ENCODE measurements at places on chromosomes 2 and 18.

GRCh38 chr2:240529344-240529999 lies 28.3 kb downstream of the ANKMY1 start:
- DNase-seq: no peak

DNA sequence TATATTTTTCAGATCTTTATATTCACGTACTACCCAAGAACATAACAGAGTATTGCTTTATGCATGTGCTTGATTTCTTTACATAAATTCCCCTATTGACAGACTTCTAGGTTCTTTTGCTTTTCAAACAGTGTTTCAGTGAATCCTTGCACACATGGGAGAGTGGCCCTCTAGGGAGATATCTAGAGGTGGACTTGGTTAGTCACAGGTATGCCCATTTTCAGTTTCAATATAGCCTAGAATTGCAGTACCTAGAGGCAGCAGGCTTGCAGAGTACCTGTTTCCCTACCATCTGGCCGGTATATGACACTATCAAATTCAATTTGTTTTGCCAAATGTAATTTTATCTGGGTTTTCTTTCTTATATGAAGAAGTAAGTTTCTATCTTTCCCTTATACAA lies 36.8 kb downstream of the EML6 start:
- no peak for DNase-seq

DNA sequence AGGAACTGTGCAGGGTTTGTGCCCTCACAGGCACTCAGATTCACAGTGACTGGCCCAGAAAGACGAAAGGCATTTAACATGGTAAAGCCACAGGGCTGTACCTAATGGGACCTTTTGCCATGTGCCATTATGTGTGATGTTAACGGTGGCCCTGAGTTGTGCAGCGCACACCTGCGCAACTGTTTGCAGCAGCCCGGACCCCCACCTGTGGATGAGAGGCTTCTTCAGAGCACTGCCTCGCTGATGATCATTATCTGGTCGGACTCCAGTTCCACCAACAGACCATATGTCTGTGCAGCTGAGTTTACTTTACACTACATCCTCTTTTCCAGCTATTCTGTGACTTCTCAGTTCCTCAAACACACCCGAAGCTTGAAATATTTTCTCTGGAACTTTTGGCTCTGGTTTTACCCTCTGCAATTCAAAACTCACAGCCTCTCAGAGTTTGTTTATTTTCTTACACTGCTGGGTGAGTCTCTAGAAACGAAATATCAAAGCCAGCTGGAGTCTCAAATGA lies 35.6 kb upstream of the UBE2F start:
- no peak for DNase-seq

GRCh38 chr2:102114290-102114721 lies 28.2 kb upstream of the IL1R1 start:
- no peak for DNase-seq

DNA sequence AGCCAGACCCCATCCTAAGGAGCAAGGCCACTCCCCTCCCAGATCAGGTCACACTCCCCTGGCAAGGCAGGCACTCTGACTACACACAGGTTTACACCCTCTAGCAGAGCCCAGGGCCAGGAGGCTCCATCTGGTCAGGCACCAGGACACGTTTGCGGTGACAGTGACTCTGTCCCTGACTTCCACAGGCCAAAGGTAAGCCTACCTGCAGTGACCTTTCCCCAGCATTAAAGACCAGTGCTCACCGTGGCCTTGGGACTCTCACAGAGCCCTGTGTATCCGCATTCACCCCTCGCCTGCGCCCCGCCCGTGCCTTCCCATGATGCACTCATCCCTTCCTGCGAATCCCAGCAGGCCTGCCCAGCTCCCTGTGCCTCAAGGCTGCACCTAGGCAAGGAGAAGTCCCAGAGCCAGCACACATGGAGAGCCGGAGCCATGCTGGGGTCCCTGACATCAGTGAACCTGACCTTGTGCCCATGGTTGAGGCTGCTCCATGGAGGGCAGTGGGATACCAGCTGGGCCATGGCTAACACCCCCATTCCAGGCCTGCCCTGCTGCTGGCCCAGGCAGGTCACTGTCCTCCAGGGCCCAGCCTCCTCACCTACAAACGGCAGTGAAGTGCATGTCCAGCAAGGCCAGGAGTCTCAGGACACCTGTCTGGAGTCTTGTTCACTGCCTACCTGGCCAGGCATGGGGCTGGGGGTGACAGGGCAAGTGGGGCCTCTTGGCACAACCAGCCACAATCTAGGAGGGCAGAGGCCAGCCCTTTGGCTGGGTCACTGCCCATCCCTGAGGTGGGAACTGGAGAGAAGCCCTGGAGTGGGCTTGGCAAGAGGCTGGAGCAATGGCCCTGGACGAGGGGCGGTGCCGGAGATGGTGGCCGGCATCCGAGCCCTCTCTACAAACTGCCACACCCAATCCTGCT lies 3.0 kb downstream of the NEURL3 start:
- no peak for DNase-seq

DNA sequence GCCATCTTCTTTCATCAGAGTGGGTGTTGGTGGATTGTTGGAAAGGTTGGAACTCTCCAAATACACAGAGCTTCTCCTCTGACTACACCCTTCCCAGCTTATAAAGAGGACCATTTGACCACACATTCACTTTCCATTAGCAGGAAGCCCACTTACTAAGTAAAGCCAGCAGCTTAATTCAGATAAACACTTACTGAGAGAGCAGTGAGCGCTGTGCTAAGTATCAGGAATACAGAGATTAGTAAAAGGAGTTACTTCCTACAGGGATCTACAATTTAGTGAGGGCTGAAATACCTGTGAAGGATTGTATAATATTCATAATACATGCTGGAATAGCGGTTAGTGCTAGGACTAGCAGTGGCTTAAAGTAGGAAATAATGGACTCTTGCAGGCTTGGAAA lies 343.0 kb downstream of the NYAP2 start:
- DNase-seq: no peak

GRCh38 chr2:23548143-23548769 lies 163.3 kb downstream of the KLHL29 start:
- DNase-seq: no peak

GRCh38 chr2:201574766-201575165 lies 68.5 kb downstream of the TMEM237 start:
- no peak for DNase-seq

DNA sequence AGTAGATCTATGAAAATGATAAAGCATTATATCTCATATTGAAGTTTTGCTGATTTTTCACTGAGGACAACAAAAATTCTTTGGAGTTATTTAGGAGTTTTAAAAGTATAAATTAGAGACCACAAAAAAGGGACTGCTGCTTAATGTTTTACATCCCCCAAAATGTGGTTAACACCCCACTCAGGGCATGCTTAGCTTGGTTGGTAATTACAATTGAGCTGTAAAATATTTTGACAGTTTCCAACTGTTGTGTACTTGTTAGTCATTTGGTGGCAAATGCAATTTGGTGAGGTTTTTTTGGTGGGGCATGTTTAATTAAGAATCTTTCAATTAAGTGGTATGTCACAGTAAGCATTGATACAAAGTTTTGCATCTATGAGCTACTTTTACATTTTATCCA lies 137.3 kb upstream of the OTX1 start:
- no peak for DNase-seq

DNA sequence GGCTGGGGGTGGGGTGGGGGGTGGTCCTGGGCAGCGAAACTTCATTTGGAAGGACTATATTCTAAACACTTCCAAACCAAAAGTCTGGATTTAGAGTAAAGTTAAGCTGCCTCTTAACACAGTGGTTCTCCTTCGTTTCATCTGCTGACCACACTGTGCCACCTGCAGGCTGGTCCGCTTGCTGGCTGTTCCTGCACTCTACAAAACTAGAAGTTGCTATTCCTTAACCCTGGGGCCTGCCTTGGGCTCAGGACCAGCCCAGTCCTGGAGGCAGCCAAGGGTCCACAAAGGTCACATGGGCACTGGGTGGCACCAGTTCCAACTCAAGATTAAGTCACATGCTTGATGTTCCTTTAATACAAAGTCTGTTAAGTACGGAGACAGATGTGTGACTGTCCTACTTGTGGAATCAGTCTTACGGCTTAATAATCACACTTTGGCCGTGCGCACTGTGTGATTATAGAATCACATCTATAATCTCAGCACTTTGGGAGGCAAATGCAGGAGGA lies 195.4 kb downstream of the FAM210A start:
- no peak for DNase-seq

DNA sequence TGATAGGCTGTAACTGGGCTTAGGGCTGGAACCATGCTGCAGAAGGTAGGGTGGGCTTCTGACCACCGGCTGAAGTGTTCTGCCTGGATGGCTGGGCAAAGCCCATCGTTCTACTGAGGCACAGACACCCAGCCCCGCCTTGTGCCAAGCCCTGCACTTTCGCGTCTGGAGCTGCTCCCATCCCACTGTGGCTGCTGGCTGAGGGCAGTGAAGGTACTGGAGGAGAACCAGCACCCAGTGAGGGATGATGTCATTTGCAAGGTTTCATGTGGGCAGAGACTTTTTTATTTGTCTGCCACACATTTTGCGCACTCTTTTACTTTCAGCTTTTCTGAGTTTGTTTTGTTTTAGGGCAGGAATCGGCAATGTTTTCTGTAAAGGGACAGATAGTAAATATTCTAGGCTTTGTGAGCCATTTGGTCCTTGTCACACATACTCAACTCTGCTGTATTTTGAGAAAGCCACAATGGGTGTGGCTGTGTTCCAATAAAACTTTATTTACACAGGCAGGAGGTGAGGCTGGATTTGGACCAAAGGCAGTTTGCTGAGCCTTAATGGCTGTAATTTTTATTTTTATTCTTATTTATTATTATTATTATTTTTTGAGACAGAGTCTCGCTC lies 85.6 kb downstream of the ASB1 start:
- DNase-seq: no peak

DNA sequence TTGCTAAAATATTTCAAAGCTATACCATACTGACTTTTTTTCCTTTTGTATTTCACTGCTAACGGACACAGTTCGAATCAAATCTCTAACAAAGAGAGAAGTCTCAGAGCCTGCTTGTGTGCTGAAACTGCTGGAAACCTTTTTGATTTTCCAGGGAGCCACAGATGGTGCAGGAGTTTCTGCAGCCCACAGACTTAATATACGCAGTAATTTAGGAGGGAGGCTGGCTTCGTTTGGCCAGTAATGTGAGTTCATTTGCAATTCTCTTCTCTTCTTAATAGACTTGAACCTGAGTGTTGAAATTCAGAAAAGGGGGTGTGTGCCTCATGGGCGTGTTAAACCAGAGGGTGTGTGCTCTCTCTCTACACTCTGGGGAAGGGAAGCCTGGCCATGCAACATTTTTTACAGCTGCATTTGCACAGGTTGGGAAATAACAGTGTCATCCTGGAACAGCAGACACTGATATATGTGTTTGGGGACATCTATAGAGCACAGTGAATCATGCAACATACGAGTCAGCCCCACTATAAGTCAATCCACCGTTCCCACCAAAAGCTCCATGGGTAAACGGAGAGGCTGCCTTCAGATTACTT lies 333.0 kb downstream of the CLIP4 start:
- DNase-seq: no peak

DNA sequence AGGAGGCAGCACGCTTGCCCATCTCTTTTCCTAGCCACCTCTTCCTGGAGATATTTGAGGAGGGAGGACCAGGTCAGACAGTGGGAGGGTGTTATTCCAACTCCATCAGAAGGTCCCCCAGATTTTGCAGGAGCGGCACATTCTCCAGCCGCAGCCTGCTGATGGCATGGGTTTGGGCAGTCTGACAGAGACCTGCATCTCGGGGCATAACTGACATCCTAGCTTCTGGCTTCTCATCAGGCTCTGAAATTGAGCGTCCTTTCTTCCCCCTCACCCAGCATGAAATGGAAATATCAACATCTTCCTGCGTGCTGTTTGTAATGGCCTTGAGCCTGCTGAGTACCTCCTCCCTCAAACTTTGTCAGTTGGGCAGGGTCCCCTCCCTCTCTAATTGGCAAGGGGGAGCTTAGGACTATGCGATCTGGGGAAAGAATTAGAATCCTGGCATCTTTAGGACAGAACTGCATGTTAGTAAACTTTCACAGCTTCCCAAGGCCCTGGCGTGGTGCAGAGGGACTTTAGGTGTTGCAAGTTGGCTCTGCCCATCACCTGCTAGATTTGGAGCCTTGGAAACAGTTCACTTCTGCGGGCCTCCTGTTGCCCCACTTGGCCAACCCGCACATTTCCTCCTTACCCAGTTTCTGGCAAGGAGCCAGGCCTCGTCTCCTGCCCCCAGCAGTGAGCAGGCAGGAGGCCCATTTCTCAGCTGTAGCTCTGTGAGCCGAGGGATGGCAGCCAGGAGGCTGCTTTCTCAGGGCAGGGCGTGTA lies 2.2 kb downstream of the ITM2C start:
- DNase-seq: no peak

DNA sequence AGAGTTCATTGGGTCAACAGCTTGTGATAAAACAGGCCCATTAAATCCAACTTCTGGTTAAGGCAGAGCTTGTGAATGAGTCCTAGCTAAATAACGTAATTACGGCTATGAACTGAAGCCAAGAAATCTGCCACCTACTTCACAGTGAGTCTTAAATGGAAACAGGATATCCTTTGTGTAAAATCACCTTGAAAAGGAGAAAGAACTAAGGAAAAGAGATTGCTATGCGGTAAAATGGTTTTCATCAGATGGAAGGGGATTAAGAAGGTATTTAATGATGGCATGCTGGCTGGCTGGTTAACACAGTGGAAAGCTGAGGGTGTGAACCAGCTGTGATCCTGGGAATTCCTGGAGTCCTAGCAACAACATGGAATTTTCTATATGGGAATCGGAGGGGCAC lies 156.6 kb downstream of the DOK6 start:
- no peak for DNase-seq

DNA sequence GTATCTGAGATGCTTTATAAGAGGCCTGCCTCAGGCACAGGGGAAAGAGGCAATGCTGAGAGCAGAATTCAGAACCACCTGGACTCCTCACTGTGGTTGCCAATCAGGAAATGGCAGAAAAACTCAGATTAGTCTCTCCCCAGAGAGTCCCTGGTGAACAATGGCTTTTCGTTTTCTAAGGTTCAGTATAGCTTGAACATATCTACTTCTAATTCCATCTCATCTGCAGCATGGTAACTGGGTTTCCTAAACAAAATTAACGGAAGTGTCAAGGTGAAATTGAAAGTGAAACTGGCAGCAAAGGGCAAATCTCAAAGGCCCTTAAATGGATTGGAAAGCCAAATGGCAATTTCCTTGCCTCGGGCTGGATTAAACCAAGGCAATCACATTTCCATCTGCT lies 480.2 kb upstream of the ACVR2A start:
- no peak for DNase-seq

DNA sequence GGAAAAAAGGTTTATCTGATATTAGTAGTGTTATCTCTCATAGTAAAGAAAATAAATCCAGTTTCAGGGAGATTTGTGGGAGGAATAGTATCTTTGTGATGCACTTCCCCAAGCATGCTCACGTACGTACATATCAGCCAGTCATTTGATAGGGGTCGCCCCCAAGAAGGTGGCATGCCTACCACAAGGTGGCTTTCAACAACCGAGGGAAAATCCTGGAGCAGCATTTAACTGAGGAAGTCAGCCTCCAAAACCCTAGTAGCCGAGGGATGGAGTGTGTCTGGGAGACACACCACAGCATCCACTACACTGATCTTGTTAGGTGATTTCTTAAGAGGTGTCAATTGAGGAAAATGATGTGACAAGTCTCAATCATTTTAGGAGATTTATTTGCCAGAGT lies 623.9 kb downstream of the NYAP2 start:
- no peak for DNase-seq
